Right hindlimb (tissue), 1 donor: ENCODE measurements at places on chromosomes 5 and 9.
A peak's percentile ranks its signal among the peaks of the same experiment; 100 is the strongest.

GRCh38 chr5:88405783-88406182 is 137.1 kb upstream of the TMEM161B start:
- DNase-seq: no peak

DNA sequence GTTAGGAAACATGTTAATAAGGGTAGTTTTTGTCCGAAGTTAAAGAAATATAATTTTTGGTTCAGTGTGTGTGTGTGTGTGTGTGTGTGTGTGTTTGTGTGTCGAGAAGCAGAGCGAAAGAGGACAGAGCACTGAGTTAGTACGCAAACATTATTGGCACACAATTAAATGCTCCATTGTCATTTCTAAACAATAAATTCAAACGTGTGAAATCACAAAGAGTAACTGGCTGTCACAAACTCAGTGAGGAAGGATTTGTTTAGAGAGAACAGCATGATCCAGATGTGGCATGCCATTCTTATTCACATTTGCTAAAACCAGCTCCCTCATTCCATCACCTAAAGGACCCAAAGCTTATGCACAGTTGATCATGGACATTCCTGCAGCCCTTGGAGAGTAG is 970.8 kb downstream of the DTWD2 start:
- DNase-seq: no peak

- peak; percentile 25 for DNase-seq
Observed at GRCh38 chr9:134626571-134627416, 14.8 kb upstream of the COL5A1 start.

GRCh38 chr5:167898361-167899042 is 392.9 kb upstream of the WWC1 start:
- no peak for DNase-seq

GRCh38 chr9:119157196-119157595 is 212.0 kb downstream of the BRINP1 start:
- no peak for DNase-seq

GRCh38 chr9:101711330-101711941 is 27.0 kb downstream of the GRIN3A start:
- no peak for DNase-seq

- DNase-seq: no peak
Observed at GRCh38 chr5:158414780-158415179, 555.8 kb upstream of the CLINT1 start.

DNA sequence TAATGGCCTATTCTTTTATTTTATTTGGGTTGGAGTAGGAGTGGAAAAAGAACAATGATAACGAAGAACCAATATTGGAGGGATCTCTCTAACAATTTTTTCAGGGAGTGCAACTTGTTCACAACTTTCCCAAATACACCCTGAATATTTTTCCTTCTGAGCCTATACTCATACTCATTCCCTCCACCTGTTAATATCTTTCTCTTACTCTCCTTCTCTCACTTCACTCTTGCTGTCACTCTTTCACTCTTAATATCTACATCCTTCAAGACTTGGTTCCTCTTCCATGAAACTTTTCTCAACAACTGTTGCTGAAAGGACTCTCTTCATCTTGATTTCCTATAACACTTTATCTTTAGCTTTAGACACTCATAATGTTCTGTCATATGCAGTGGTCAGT is 39.0 kb upstream of the MYOT start:
- DNase-seq: no peak

DNA sequence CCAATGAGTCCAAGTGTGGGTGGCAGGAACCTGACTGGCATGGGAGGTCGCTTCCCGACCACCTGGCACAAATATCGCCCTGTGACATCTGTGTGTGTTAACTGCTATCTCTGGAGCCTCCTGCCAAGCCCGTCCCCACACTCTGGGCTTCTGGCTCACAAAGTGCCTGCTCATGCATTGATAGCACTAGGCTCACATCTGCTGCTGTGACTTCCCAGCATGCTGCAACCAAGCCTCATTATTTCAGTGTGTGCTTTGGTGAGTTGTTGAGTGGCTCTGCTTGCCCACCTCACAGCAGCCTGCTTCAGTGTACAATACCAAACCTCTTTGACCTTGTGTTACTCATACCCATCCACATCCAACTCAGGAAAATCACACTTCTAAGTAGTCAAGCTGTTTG is 139.8 kb downstream of the APBA1 start:
- no peak for DNase-seq

DNA sequence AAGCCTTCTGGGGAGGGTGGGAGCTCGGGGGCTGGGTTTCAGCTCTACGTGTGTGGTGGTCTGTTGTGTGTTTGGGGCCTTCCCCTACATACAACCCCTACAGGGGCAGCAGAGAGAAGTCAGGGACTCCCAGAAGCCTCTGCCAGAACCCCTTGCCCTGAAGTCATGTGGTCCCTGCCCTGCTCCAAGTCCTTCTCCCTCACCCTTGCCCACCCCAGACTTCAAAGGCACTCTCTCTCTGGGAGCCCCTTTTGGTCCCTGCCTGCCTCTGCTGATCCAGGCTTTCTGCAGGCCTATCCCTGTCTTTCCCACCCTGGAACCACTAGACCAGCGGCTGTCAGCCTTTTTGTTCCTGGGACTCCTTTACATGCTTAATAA is 61.1 kb upstream of the PSD2 start:
- DNase-seq: no peak

DNA sequence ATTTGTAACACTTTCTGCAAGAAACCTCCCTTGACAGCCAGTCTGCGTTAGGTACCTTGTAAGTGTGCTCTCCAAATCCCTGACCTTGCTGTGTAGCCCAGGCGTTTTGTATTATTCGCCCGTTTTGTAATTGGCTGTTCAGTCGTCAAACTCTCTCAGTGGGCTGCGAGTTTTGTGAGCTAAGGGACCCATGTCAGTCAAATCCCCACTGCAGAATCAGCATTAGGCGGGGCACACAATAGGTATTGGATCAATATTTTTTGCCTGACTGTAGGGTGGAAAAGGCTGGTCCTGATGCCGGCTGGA is 665 bp downstream of the DNAJC18 start:
- DNase-seq: no peak

- peak; percentile 34 for DNase-seq
Observed at GRCh38 chr5:115098041-115098702, 71.5 kb downstream of the TRIM36 start.

DNA sequence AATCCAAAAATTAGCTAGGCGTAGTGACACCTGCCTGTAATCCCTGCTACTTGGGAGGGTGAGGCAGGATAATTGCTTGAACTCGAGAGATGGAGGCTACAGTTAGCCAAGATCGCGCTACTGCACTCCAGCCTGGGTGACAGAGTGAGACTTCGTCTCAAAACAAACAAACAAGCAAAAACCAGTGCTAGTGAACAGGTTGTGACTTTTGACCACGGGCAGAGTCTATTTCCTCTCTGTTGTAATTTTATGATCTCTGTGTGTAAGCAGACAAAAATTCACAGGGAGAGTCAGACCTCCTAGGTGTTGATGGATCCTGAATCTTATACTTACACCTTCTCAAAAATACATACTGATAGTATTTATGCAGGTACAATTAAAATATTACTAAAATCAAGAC is 65.8 kb downstream of the SPEF2 start:
- no peak for DNase-seq

- no peak for DNase-seq
Observed at GRCh38 chr9:134291452-134291881, 34.8 kb upstream of the RXRA start.

GRCh38 chr5:5616247-5616895 is 193.9 kb downstream of the ICE1 start:
- DNase-seq: no peak

DNA sequence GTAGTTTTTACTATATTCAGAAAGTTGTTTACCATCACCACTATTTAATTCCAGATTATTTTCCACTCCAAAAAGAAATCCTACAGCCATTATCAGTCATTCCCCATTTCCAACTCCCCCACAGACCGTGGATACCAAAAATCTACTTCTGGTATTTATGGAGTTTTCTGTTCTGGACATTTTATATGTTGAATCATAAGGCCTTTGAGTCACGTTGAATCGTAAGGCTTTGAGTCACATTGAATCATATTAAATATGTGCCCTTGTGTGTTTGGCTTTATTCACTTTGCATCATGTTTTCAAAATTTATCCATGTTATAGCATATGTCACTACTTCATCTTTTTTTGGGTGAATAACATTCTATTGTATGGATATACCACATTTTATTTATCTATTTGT is 454.1 kb upstream of the NUDT12 start:
- DNase-seq: no peak

DNA sequence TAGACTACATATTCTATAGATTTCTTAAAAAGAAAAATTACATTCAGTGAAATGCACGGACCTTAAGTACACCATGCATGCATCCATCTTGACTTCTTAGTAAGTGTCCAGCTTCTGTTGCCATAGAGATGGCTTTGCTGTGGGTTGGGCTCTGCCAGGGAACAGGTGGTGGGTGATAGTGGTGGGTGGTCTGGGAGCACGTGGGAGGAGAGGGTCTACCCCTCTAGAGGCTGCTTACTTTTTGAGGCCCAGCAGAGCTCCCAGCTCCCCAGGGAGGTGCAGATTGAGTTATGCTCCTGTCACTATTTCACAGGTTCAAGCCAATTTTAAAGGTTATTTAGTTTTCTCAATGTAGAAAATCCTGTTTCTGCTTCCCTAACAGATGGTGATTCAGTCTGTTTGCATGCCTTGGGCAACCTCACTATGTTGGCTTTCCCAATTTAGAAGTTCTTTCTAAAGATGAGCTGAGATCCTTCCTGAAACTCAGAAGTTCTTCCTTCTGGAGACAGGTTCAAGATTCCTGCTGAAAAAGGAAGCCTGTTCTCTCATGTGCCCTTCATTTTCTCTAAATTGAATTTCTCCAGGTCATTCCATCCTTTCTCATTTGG is 107.4 kb upstream of the LHFPL2 start:
- no peak for DNase-seq

- no peak for DNase-seq
Observed at GRCh38 chr5:113114559-113114958, 138.0 kb downstream of the DCP2 start.

DNA sequence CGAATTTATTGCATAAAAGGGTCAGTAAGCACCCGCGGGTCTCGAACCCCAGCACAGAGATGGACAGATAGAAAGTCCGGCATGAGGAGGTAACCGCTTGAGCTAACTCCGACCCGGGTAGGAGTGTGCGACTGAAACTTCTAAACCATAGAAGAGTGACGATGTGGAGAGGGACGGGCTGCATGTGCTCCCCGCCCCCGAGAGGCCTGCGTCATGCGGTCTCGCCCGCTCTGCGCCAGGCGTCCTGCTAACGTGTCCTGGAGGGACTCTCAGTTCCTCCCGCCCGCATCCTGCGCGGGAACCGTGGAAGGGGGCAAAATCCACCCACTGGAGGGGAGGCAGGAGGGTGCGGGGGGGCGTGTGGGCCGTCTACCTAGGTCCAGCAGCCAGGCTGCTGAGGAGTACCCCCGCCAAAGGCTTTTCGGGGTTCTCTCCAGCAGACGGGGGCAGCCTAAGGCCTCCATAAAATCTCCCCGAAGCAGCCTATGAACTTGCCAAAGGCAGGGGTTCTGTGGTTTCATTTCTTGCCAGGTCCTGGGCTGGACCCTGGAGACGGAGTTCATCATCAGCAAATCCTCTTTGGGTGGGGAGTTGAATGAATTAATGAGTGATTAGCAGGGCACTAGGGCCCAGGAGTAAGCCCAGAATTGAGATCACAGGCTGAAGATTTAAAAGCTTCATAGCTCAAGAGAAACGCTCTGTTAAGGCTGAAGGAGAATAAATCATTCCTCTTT is 51.9 kb downstream of the TGFBI start:
- peak; percentile 96 for DNase-seq

- no peak for DNase-seq
Observed at GRCh38 chr5:168288349-168289245, 2.8 kb upstream of the WWC1 start.
